ENCODE measurements at places on chromosomes 11 and 22. TPM values are rescaled to one million over a fixed set of nuclear protein-coding genes. Genes with fewer than 3 reads are reported as not detected.
A peak's percentile ranks its signal among the peaks of the same experiment; 100 is the strongest.

- no peak for DNase-seq
These were observed 865 bp upstream of the AMOTL1 start for GRCh38 chr11:94767291-94767690.

DNA sequence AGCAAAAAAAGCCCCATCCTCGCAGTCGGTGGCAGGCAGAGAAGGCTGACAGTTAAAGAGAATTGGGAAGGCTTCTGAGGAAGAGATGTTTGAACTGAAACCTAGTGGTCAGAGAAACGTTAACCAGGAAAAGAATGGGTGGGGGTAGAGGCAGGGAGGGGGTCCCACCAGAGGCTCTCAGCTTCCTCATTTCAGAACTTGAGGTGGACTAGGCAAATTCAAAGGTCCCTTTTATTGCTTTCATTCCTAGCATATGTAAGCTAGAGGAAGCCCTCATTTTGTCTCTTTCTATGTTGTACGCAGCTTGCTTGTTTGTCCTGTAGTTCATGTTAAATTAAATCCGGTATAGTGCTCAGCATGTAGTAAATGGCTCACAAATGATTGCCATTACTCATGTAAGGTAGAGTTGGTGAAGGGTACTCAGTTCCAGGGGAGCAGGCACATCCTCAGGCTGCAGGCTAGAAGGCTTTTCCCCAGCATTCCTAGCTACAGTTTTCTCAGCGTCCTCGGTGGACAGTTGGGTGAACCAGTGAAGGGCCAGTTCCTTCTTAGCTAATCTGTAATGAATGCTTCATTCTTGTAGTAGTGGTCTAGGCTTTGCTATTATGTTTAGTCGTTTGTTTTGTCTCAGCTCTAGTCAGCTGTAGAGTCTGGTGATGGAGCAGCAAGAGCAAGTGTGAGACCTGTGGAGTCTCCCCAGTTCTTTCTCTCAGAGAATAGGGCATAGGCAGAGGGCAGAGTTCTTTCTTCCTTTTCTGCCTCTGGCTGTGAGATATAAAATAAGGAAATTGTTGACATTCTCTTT is 58.6 kb downstream of the UVRAG start:
- DNase-seq, result no peak

DNA sequence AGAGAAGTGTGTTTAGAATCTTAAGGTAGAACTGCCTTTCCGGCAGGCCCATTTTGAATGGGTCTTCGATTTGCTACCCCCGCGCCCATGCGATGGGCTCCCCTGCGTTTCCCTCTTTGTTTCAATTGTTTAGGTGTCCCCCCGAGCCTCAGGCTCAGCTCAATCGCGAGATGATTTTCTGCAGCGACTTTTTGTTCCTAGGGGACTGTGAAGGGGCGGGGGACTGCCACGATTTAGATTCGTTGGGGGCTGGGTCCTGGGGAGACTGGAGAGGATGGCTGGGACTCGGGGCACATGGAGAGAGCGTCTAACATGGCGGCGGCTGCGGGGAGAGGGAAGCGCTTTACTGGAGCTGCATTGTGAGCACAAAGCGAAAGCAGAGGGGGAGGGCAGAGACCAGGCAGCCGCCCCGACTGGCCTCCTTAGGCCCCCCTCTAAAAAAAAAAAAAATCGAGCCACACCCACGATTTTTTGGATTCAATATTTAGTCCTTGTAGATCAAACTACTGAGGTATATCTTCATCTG is 1.7 kb downstream of the CAPRIN1 start:
- DNase-seq, result peak; percentile 86

GRCh38 chr11:2301631-2302305 is at the start of the genes C11orf21 and TSPAN32:
Gene C11orf21 (minus strand): TSS chr11:2301918. CDS start chr11:2301808, 110 bp downstream.
Gene TSPAN32 (plus strand): TSS chr11:2302013. CDS start chr11:2302150, 137 bp downstream.
- DNase-seq, result no peak

- peak; percentile 37 for DNase-seq
These were observed 5.4 kb downstream of the FADS2 start for GRCh38 chr11:61833471-61833870.

GRCh38 chr22:17562906-17563870 is at the start of gene SLC25A18:
Gene SLC25A18 (plus strand): TSS chr22:17563498. CDS start chr22:17579945, 16,447 bp downstream.
- DNase-seq, result no peak

GRCh38 chr11:114448749-114449482 is 9.6 kb downstream of the REXO2 start:
- DNase-seq, result no peak

DNA sequence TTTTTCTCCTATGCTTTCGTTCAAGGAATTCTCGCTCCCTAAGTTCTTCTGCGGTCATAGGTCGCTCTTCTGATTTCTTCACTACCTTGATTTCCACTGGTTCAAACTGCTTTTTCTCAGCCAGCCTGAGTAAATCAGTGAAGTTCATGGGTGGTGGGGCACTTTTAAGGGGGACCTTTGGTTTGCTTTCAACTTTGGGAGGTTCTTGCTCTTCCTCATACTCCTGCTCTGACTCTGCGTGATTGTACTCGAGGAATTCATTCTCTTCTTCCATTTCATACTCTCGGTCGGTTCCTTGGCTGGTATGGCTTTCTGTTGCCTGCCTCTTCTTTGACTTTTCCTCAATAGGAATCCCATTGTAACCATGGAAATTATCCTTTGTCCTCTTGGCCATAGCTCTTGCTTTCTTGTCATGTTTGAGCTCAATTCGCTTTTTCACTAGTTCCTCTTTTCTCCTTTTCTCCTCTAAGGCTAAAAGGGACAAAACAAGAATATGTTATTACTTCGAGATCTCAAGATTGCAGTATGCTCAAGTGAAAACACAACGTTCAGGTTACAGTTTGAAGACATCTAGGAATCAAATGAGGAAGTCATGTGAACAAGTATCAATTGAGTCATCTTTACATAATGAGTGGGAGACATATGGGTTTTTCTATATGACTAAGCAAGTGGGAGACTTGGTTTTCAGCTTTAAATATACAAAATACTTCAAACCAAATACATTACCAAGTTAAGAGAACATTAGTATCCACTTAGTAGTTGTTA is 16.2 kb downstream of the MISFA start:
- DNase-seq, result no peak

- no peak for DNase-seq
These were observed 3.1 kb upstream of the OOSP4A start for GRCh38 chr11:59960502-59961381.

DNA sequence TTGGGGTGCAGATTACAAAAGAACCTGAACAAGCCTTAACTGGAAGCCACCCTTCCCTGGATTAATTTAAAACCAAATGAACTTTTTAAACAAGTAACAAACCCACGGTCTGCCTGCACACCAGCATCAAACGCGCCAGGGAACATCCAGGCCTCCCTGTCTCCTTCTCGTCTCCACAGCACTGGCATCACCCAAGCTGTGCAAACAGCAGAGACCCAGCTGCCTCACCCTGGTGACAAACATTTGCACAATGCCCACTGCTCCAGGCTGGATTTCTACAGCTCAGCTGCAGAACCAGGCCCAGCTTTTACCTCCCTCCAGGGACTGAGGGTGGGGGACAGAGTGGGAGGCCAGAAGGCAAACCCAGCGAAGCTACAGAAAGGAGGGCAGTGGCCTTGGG is 7.0 kb downstream of the RPL3 start:
- DNase-seq, result peak; percentile 51

The CBX6 gene
- 104 TPM for total RNA-seq

The POU2AF2 gene
- total RNA-seq, result not detected

The ASCL2 gene
- total RNA-seq, result 1.4 TPM

The MMP7 gene
- total RNA-seq, result 0.42 TPM
